ENCODE measurements at places on chromosomes 5 and 9.

- no peak for DNase-seq
These were observed 19.0 kb downstream of the GLRX start for GRCh38 chr5:95803271-95804148.

GRCh38 chr5:81408496-81408895 is 14.6 kb upstream of the ACOT12 start:
- DNase-seq: no peak

GRCh38 chr9:6896562-6896961 is 138.8 kb downstream of the KDM4C start:
- DNase-seq: no peak

DNA sequence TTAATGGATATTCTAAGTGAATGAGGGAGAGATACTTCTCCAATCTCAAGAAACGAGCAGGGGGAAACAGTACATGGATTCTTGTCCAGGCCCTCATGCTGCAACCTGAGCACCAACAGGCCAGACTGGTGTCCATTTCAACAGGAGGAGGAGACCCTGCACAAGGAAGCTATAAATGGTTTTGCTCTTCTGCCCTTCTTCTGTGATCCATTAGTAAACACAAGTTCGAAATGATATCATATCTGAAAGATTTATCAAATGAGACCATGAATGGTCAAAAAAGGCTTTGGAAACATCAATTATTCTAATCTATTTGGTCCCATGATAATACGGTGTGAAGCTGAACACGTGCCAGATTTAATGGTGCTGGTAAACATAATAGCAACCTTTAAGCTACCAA is 109.8 kb downstream of the NR6A1 start:
- DNase-seq: no peak

- no peak for DNase-seq
These were observed 6.3 kb downstream of the MRPL36 start for GRCh38 chr5:1793301-1793740.

DNA sequence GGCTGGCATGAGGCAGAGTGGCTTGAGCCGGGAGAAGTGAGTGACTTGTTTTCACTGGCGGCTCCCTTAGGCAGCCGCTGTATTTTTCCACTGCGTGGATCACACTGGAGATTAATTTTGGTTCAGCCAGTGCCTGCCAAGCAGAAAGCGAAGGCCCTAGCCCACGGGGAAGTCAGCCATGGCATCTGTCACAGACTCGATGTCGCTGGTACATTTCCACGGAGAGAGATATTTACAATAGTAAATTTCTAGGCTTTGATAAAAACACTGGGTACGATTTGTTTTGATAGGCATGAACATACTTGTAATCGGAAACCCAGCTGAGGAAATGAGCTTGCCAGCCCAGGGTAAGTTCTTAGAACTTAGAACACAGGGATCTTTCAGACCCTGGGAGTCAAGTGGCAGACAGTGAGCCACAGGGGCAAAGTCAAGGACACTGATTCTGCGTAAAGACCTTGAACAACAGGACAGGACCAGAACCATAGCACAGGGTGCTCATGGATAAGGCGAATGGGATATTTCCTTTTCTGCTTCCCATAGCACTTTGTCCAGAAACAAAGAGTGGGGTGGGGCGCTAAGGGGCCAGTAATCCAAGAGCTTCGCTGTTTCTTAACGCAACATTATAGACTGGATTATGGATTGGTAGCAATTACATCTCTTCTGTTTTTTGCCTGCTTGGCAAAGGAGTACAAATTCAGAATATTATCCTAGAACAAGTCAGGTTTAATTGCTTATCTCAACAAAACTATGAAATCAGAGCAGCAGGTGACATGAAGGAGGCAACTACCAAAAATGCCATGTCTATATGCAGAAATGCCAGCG is 4.5 kb downstream of the DUSP1 start:
- peak; percentile 23 for DNase-seq

DNA sequence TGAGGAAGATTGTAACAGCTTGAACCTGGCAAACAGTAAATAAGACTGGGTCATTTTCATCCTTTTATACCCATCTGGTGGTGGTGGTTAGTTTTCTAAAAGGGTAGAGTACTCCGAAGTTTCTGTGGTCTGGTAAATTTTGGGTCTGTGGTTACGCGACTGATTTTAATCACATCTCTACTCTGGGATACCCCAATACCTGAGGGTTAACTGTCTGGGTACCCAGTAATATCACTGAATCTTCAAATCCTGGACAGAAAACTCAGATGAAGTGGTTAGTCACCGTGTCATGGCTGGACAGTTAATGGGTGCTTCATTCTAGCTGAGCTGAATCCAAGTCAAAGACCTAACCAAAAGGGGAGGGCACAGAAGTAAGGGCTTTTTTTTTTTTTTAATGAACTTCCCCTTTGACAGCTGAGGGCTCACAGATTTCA is 474.2 kb downstream of the GADD45G start:
- DNase-seq: no peak

Data from A673 (cell line).